ENCODE measurements at places on chromosomes 4 and X. TPM values are rescaled to one million over a fixed set of nuclear protein-coding genes. Genes with fewer than 3 reads are reported as not detected.
A peak's percentile ranks its signal among the peaks of the same experiment; 100 is the strongest.

GRCh38 chr4:47391256-47391655, 72.2 kb downstream of the COMMD8 start:
- no peak for DNase-seq

GRCh38 chr4:76585897-76586360, 150.9 kb downstream of the SHROOM3 start:
- DNase-seq: no peak

GRCh38 chr4:36285784-36286480, 4.5 kb downstream of the DTHD1 start:
- DNase-seq: peak; percentile 33

- no peak for DNase-seq
Observed at GRCh38 chr4:35975617-35976355, 268.5 kb downstream of the ARAP2 start.

PSAPL1 gene
- polyA plus RNA-seq: not detected

GRCh38 chr4:176642472-176642871, 150.2 kb downstream of the VEGFC start:
- DNase-seq: no peak

- no peak for DNase-seq
Observed at GRCh38 chr4:39181520-39181904, 817 bp upstream of the WDR19 start.

GRCh38 chr4:37471971-37472370, 214.2 kb downstream of the RELL1 start:
- no peak for DNase-seq

SMARCA1 gene
- 0.38 TPM for polyA plus RNA-seq

XAGE2 gene
- not detected for polyA plus RNA-seq

DNA sequence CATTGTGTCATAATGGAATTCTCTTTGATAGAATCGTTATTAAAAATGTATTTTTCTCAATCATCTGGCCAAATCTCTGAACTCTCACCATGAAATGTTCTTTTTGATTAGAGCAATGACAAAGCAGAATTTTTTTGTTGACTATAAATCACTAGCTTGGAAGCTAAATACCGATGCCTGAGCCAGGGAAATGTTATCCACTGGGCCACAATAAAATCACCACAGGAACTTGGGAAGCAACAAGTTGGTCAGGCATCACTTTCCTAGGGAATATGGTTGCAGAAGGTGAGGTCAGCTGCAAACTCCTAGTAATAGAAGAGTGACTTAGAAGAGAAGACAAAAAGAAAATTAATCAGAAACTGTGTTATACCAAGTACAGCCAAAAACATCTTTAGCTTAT, 60.6 kb upstream of the CFAP47 start:
- DNase-seq: no peak

DNA sequence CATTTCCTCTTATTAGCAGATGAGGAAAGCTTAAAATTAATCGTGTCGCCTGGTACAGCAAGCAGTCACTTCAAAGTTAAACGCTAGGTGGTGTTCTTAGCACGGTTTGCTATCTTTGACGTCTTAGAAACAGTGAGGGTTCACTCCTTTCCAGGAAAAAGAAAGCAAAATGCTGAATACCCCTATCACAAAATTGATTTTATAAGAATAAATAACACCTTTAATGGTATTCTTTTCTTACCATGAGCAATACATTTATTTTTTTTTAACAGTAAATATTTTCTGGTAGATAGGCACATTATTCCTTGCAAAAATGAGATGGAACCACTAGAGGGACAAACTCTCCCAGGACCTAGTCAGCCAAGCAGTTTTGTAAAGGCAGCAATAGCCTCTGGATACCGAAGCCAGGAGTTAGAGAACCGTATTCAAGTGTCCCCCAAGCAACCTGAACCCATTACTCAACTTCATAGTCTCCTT, 153.9 kb downstream of the KDR start:
- DNase-seq: peak; percentile 8

DNA sequence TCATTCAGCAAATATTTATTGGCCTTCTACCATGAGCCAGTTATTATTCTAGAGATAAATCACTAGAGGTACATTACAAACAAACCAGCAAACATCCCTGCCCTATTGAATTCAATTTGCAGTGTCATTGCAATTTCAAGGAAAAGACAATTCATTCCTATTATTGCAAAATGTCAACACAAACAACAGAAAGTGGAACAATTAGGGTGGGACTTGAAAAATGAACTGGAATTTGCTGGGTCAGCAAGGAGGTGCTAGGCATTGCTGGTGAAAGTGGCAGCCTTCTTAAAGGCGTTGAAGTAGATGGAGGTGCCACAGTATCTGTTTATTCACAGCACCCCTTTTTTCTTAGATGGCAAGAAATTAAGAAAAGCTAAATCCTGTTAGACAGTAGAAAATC, 224.0 kb upstream of the BMP3 start:
- DNase-seq: no peak

FAM199X gene
- polyA plus RNA-seq: 8.6 TPM

MAGEC2 gene
- polyA plus RNA-seq: not detected

DNA sequence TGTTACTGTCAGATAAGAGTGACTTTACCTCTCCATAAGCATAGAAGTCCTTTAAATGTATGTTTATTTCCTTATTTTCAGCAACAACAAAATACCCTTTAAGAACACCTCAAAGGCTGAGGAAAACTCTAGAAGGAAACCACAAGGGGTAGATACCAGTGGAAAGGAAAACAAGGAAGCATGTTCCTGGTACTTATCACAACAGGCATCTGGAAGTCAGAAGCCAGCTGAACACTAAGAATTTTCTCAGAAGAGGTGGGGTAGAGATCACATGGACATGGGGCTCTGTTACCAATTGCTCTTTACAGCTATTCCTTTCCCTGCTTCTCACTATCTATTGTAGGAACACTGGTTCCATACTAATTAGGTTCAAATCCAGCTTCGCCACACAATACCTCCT, 51.5 kb upstream of the BEND2 start:
- no peak for DNase-seq

DNA sequence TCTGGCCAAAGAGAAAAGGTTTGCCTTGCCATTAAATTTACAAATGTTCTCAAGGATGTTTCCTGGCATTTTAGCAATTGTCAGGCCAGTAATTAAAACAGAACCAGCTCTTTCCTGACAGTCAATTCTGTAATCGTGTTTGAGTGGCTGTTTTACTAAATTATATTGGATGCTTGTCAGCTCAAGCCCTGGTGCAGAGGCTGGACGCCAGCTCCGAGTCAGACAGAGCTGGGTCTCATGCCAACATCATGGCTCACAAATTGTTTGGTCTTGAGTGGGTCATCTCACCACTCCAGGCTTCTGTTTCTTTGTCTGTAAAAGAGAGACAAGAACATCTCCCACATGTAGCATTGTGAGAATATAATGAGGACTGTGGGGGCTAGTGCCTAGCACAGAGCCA, 190.3 kb upstream of the PSAPL1 start:
- no peak for DNase-seq

HTN1 gene
- polyA plus RNA-seq: not detected

TMEM150C gene
- polyA plus RNA-seq: 0.17 TPM

GRCh38 chr4:113327494-113327893, 278.0 kb downstream of the ANK2 start:
- DNase-seq: no peak

DNA sequence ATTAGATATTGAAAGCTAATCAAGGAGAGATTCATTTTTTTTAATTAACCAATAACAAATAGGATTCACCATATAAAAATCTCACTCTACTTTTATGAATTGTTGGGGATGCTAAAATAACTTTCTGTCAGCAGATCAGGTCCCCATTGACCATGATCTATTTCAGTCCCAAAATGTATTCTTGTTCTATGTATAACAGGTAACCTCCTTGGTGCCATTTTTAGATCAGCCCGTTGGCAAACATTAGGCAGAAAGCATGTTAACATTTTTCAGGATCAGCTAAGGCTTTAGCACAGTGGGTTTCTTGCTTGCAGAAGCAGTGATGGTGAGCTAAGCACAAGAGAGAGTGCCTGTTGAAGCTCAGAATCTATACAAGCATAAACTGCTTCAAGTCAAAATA, 40.8 kb upstream of the COX7B2 start:
- DNase-seq: no peak

CXCL10 gene
- not detected for polyA plus RNA-seq

- DNase-seq: no peak
Observed at GRCh38 chr4:76430519-76431388, 4.3 kb upstream of the SHROOM3 start.

MAP7D2 gene
- polyA plus RNA-seq: 0.12 TPM

BLTP1 gene
- polyA plus RNA-seq: 9.6 TPM

GRCh38 chrX:154734061-154734781, 16.7 kb downstream of the GAB3 start:
- peak; percentile 17 for DNase-seq

GRCh38 chrX:85109235-85109634, 105.6 kb downstream of the APOOL start:
- no peak for DNase-seq

DNA sequence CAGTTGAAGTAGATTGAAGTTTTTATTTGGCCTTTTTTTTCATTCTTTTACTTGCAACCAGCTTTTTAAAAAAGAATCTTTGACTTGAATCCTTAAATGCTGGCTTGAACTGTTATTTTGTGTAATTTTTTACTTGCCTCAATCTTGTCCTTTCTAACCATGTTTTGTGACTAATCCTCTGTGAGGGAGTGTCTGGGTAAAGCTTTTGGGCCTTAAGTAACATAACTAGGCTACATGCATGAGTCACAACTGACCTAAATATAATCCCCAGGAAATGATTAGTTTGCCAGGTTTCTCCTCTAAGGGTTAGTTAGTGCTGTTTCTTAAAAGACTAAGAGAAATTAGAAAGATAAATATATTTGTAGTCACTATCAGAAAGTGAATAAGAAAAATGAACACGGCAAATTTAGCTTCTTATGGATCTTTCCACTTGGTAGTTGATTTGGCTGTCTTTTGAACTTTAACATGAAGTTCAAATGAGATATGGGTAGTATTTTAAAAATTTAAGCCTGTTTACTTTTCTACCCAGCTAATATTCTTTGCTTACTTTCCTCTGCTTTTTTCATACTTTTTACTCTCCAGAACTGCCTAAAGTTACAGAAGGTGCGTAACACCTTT, 13.0 kb downstream of the EXOC1 start:
- DNase-seq: no peak

GRCh38 chrX:872090-872489, 241.5 kb downstream of the SHOX start:
- DNase-seq: no peak

- no peak for DNase-seq
Observed at GRCh38 chr4:100269446-100269845, 79.2 kb upstream of the DDIT4L start.

DNA sequence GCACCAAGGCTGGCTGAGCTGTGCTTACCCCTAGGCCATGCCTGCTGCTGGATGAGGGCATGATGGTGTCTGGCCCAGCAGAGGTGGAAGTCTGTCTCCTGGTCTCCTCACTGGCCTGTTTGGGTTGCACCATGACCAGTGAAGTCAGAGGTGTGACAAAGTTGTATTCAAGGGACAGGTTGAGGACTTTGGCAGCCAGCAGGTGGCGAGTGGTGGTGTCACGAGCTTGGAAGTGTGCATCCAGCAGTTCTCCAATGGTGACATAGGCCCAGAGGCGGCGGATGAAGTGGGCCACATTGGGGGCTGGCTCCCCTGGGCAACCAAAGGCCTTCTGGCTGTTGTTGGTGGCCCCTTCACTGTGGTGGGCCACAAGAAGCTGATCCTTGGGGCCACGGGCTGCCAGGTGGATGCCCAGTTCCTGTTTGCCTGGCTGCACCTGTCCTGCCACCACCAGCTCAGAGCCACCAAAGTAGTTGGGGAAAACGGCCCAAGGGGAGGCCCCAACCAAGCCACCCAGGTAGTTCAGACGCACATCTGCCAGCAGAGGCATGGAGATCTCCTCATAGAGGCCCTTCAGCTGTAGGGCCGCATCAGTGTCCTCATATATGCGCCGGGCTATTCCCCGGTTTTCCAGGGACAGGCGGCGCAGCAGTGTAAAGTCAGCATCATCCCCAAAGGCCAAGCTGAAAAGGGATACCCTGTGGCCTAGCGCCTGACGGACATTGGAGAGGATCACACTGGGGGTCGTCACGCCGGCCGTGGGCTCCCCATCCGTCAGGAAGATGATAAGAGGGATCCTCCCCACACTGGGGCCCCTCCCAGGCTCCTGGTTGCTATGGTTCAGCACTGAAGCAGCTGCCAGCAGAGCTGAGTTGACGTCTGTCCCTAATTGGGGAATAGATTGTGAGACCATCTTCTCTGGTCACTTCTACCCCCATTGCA, 39.7 kb downstream of the ITIH6 start:
- no peak for DNase-seq

GRCh38 chr4:168584321-168584771, 87.5 kb downstream of the PALLD start:
- DNase-seq: no peak

GPR34 gene
- 0.10 TPM for polyA plus RNA-seq

DNA sequence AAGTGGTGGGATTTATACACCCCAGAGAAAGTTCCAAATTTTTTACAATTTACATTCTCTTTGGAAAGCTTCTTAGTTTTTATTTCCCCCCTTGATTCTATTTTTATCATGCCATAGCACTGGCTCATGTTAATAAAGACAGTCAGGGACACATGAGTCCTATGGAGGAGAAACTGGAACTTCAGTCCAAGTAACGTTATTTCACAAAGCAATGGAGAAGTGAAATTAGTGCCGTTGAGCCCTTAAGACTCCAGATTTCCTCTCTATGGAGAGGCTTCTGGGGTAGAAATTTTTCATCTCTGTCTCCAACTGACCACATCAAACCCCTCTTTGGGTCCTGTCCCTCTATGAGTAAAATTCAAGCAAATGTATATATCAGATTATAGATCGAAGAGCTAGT, 12.8 kb upstream of the TASL start:
- DNase-seq: no peak

DNA sequence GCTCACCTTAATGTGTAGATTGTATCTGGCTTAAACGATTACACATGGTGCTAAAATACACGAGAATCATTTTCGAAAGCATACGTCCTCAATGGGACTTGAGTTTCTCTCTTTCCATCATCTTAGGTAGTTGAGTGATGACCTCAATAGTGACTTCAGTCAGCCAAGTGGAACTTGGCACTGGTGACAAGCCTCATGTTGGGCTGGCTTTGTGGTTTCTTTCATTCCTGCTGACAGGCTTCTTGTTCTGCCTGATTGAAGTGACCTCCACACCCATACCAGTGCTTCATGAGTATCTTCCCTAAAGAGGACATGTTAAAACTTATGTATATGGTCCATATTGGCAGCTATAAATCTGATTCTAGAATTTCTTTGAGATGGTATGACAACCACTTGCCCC, 159.1 kb upstream of the WDR1 start:
- DNase-seq: no peak

DNA sequence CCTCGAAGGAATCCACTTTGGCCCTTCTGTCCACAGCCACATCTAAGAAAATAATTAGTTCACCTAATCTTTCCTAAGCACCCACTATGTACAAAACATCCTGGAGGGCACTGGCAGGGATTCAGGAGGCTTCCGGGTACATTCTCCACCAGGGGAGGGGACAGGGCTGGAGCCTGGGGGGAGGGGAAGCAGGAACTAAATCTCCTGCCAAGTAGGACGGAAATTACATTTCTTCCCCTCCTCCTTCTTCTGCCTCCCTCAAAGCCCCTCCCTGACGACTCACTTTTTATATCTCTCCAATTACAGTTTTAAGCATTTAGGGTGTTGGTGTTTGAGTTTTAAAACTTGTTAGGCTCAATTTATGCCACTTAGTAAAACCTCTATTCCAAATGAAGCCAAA, 203.1 kb downstream of the BCOR start:
- DNase-seq: no peak

GRCh38 chr4:153988492-153989363, 199.8 kb upstream of the SFRP2 start:
- DNase-seq: no peak
